ENCODE measurements at places on chromosomes 7 and 10.

DNA sequence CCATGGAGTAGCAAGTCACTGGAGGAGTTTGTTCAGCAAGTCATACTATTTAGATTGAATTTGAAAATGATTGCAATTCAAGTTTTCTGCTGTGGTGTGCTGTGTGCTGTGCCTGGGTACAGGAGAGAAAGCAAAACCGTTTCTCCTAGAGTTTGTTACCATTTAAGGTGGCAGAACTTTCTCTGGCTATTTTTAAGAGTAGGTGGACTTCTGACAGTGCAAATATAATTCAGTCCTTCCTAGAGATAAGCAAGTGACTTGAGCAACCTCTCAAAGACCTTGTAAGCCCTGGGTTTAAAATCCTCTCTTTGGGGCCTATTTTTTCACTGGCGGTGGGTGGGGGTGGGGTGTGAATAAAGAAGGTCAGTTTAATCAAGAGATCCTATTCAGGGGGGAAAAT is 42.9 kb upstream of the FGL2 start:
- no peak for DNase-seq

GRCh38 chr7:34131371-34131770 is 226.0 kb downstream of the BMPER start:
- DNase-seq = no peak

DNA sequence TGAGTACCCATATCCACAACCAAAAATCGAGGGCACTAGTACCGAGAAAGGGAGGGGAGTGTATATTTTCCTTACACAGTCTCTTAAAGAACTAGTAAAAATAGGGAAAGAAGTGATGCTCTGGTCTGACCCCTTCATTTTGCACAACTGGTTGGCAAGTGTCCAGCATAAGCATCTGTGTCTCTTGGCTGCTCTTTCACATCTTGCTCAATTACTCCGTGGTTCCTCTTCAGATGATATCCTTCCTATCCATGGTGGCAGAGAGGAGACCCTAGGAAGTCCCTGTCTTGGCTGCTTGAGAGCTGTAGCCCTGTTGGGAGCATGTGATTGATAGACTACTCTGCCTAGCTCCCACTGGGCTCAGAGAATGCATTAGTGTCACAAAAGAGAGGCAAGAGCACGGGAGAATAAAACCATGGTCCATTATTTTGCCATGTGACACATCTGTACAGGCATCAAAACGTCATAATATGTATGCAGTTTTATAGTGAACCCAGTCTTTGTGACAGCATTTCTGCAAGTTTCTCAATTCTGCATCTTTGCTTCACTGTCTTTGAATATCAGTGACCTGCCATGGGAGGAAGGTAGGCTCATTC is 111.8 kb upstream of the ANKRD1 start:
- no peak for DNase-seq

DNA sequence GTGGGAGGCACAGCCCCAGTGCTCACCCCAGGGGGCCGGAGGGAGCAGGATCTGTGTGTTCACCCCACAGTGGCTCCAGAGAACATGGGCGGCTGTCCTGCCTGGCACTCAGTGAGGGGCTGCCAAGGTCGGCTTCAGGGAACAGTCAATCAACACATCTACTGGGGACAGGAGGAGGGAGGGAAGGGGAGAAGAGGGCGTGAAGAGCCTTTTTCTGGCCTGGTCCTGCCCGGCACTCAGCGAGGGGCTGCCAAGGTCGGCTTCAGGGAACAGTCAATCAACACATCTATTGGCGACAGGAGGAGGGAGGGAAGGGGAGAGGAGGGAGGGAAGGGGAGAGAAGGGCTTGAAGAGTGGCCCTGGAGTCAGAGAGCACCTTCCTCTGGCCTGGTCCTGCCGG is 184.9 kb downstream of the ADARB2 start:
- no peak for DNase-seq

- DNase-seq = no peak
These were observed 221.9 kb upstream of the SEMA3C start for GRCh38 chr7:81140775-81141174.

All from right cardiac atrium (tissue), 5 donors.